ENCODE measurements at places on chromosomes 4 and X.

DNA sequence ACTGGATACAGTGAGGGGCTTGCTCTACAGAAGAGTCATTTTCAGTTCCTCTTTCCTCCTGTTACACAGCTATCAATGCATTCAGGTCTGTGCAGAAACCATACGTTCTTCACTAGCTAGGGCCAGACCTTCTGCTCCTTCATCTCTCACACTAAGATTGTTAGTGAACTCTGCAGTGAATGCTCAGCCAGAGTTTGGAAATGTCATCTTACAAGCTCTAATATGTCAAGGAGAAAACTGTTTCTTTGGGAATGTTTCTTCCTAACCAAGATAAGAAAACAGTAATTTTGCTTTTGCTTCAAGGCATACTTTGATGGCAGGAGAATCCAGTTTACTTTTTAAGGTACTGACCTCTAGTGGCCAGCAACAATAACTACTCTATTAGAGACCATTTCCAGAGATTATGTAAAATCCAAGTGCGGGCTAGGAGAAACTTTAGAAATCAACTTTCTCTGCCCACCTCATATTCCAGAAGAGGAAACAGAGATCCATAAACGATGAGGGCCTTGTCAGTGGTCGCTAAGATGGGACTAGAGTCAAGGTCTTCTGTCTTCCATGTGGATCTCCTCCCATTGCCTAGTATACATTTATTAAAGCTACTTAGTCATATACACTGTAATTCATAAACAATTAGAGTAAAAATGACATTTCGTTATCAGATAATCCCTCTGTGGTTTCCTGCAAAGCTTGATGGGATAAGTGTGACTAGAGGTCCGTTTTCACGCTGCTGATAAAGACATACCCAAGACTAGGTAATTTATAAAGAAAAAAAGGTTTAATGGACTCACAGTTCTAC, 12.1 kb upstream of the CC2D2A start:
- no peak for DNase-seq

GRCh38 chr4:84565951-84566350, 17.0 kb upstream of the CDS1 start:
- no peak for DNase-seq

- DNase-seq, result no peak
These were observed 645.8 kb upstream of the ATOH1 start for GRCh38 chr4:93182722-93183121.

- DNase-seq, result no peak
These were observed 99.2 kb downstream of the DOCK11 start for GRCh38 chrX:118594697-118595420.

DNA sequence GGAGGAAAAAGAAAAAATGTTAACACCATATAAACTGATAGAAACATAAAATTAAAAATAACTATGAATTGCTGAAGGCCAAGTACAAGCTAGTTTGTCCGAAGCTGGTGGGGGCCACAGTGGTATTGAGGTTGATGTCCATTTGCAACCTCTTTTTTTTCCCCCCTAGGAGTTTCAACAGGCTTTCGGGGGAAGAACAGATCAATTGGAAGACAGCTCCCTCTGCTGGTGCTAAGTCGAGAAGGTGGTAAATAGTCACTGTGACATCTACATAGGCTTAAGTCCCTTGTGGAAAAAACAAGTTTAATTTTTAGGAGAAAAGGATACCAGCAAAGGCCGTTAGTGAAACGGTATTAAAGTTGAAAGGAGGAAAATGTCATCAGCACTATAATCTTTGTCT, 115.7 kb upstream of the ZXDA start:
- DNase-seq, result no peak

- DNase-seq, result no peak
These were observed 251.6 kb downstream of the CBR4 start for GRCh38 chr4:168758351-168758876.

GRCh38 chr4:147194604-147195003, 248.9 kb upstream of the TTC29 start:
- DNase-seq, result no peak

DNA sequence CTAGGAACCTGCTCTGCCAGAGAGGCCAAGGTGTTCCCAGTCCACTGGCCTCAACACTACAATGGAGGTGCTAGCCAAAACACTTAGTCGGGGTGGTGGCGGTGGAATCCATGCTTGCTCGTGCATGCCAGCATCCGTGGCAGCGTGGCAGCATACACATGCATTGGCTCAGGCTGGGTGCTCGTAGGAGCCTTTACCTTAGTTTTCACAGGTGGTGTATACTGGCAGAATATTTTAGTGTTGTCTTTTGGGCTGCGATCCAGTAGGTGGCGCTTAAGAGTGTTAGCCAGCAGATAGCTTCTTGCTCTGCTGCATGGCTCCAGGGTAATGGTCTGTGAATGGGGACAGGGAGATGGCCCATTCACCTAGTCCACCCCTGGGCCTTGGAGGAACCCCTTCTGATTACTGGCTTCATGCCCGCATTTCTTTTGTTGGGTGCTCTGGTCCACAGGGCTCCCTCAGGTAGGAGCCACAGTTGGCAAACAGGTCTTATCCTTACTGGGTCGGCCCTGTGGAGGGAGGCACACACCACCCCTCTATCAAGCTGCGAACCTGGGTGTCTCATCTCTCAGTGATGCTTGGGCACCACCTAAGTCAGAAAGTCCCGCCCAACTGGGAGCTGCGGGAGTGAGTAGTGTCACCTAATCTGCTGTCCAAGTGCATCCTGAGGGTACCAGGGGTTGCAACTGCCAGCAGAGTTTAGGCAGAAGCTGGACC, 40.0 kb downstream of the RIPPLY1 start:
- DNase-seq, result no peak

- DNase-seq, result no peak
These were observed 150.2 kb downstream of the TSPAN5 start for GRCh38 chr4:98508248-98508647.

GRCh38 chr4:73070074-73070390, 516 bp upstream of the COX18 start:
- no peak for DNase-seq

- DNase-seq, result no peak
These were observed 586.9 kb upstream of the NR3C2 start for GRCh38 chr4:149029056-149029651.

DNA sequence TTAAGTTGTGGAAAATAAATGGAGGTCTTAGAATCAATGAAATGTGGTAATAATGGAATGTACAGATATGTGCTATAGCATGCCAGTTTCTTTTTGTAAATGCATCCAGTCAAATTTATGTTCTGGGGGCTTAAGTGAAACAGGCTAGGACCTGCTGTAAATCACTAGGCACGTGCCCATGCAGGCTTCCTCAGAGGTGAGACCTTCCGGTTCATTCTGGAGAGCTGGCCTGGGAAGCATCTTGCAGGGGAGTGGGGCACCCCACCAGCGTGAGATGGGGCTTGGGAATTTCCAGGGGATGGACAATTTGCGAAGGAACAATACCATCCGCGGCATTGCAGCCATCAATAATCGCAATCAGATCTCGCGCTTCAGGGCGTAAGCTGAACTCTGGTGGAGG, 80.1 kb downstream of the SORCS2 start:
- DNase-seq, result no peak

DNA sequence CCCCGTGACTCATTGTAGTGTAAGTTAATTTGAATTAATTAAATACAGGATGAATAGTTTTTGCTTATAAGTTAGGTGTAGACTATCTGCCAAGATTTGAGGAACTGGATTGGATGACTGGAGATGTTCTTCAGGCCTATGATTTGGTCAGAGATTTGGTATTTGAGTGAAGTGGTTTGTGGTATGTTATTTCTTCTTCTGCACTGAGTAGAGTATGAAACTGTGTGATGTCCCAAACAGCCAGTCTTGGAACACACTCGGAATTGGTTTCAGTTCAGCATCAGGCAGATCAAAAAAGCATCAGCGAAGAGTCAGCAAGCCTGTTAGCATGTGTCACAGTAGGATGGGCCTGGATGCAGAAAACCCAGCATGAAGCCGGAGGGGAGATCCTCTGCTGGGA, 294.1 kb downstream of the ARHGAP10 start:
- DNase-seq, result no peak

DNA sequence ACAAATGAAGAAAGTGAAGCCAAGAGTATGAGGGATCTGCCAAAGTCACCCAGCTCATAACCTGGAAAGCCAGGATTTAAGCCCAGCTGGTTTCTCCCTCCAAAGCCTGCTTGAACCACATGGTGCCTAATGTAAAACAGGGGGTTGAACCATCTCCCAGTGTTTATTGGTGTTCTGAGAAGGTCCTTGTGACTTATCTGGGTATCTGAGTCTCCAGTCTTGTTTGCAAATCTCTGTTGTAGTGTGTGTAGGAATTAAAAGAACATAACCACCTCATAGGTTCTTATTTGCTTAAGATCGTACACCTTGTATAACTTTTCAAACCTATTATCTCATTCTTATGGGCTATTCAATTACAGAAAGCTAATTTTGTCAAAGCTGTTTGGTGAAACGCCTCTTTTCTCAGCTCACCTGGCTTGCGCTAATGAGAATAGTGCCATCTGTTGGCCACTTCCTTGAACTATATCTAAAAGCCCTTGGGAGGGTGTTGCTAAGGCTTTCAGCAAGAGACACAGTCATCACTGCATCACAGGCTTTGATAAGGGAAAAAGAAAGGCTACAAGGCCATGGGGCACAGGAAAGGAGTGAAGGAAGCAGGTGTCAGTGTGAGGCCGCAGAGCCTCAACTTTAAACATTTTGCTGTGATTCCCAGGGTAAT, 34.0 kb downstream of the ETDB start:
- peak; percentile 52 for DNase-seq

DNA sequence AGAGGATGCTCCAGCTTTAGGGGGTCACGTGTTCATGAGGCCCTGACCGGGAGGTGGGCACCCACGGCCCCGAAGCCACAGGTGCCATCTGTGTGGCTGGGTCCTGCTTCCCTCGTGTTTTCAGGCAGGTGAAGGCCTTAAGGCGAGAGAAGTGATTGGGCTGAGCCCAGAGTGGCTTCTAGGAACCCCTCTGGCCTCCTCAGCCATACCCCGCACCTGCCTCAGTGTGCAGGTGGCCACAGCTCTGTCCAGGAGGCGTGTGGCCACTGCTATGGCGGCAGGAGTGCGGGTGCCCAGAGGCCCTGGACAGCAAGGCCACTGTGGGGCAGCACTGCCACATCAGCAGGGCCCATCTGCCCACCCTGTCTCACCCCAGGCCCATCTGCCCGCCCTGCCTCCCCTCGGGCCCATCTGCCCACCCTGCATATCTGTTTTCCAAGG, 25.0 kb downstream of the NKX1-1 start:
- DNase-seq, result no peak

DNA sequence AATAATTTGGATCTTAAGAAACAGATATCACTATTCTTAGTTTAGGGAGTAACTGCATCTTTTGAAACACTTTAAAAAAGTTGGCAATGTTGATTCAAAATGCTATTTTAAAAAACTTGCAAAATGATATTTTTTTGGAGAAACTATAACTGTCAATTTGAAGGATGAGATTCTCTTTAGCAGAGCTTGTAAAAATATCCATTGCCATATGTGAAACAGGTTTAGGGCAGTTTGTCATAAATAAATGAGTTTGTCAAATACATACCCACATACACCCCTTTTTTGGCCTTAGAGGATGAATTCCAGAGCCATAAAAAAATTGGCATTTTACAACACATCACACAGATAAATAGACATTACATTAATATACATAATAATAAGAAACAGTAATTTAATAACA, 174.6 kb downstream of the BMPR1B start:
- no peak for DNase-seq

GRCh38 chrX:16140983-16141382, 17.6 kb downstream of the GRPR start:
- DNase-seq, result no peak

DNA sequence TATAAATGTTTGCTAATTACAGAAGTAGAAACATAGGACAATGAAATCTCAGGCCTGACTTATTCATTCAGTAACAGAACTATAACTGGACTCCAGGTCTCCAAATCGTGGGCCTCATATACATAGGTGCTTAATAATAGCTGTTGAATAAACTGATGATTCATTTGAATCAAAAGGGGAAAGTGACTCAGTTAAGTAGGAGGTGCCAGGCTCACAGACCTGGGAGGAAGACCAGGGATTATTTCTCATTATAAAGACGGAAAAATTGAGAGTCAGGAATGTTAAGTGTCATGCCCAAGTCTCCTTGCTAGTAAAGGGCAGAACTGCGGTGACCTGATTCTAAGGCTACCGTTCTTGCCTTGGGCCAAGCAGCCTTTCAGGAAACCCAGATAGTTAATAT, 131.5 kb downstream of the HS3ST1 start:
- no peak for DNase-seq

DNA sequence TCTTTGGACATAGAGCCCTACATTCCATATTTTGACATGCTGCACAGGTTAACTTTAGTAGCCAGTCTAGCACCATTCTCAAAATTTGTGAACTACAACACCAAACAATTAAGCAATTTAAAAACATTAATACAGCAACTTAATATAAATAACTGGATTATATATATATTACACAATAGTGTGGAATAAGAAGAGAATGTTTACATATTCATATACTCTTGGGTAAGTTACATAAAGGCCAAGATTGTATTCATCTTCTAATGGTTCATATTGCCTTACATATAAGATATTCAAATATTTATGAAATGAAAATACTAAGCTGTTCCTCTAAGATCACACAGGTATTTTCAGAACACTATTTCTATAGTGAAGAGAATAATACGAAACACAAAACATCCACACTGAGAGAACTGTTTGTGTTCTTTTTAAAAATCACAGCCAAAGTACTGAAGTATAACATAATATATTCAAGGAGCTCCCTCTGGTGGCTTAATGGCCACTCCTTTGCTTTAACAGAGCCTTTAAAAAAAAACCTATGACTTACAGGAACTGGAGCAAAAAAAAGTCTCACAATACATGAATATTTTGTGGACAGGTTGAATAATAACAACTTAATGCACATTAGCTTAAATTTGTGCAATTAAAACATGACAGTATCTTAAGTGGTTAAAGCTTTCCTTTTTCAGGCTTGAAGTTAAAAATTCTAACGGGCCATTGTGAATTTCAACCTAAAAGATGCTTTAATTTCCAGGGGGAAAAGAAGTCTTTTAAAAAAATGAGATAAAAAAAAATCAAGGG, 46.2 kb downstream of the NEK1 start:
- DNase-seq, result peak; percentile 17

- peak; percentile 9 for DNase-seq
These were observed 215.2 kb upstream of the GK2 start for GRCh38 chr4:79623021-79623870.

- no peak for DNase-seq
These were observed 16.9 kb upstream of the ZIC3 start for GRCh38 chrX:137549073-137549472.

DNA sequence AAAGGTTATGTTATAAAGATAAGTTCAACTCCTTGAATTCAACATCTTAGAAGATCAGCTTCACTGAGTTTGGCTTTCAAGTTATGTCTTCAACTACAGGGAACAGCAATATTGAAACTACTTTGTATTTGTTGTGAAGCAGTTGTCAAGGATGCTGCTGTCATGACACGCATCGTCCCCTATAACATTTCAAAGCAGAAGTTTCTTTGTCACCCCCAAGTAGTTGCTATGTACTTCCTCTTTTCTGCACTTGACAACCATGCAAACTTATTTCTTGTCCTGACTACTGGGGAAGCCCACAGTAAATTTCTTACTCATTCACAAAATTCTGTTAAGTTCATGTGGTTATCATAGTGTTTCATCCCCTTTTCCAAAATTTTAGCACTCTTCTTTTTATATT, 14.3 kb downstream of the ANTXR2 start:
- DNase-seq, result no peak

Data from NCI-H2171 (cell line).